Tibial nerve (tissue), 4 donors: ENCODE measurements at places on chromosomes 3 and 15. TPM values are rescaled to one million over a fixed set of nuclear protein-coding genes. Genes with fewer than 3 reads are reported as not detected.

DNA sequence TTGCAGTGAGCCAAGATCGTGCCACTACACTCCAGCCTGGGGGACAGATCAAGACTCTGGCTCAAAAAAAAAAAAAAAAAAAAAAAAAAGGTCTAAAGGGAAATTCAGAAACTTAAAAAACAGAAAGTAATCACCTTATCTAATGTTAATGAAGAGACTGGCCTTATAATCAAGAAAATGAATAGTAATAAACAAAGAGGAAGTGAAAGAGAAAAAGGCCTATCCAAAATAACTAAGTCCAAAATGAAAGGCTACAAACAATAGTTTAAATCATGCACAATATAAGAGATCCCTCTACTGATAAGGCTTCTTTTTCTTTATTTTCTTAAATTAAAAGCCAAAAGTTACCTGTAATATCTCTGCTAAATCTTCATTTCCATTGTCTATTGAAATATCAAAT, 37.1 kb upstream of the HDC start:
- H3K4me1 ChIP-seq, result no peaks in the 10 kb centered on the region
- no peaks in the 10 kb centered on the region for H3K36me3 ChIP-seq
- no peaks in the 10 kb centered on the region for H3K27me3 ChIP-seq
- H3K27ac ChIP-seq, result no peak overlapping the region
- no peak for DNase-seq

DNA sequence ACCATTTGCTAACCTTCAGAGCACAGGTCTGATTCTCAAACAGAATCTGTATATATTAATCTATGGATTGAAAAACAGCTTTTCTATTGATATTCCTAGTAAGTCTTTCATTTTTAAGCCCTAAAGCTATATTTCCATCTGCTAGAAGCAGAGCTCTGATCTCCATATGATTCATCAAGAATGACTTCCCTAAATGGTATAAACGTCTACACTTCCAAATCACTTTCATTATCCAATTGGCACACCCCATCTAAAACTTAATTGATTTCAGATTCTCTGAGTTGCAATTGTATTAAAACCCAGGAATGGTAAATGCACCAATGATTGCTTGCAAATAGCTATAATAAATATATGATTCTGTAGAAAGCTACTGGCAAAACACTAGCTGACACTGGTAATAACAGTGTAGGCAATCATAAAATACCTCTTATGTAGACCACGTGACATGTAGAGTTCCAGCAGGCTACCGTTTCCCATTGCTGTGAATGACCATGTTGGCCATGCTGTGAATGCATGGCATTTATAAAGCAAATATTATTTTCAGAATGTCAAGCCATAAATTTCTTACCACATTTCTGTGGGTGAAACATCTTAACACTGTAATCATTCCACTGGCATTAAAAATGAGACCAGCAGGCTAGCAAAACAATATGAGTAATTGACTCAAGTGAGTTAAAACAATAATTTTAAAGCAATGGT, 226.0 kb downstream of the ZMAT3 start:
- H3K4me1 ChIP-seq, result no peaks in the 10 kb centered on the region
- H3K4me3 ChIP-seq, result no peak overlapping the region
- H3K27ac ChIP-seq, result no peak overlapping the region

DNA sequence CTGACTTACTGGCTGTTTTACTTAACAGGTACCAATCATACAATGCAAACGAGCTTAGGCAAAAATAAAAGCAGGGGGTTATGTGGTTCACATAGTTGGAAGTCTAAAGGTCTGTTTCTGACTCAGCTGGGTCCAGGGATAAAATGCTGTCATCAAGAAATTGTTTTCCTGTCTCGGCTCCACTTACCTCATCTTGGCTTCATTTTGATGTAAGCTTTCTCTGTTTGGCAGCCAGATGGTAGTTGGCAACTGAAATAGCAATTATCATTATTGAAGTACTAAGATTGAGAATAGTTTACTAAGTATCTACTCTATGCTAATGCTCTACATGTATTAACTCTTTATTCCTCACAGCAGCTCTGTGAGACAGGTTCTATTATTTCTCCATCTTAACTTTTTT, 36.8 kb upstream of the CNTN3 start:
- DNase-seq, result no peak
- H3K36me3 ChIP-seq, result no peaks in the 10 kb centered on the region
- H3K27me3 ChIP-seq, result no peaks in the 10 kb centered on the region

DNA sequence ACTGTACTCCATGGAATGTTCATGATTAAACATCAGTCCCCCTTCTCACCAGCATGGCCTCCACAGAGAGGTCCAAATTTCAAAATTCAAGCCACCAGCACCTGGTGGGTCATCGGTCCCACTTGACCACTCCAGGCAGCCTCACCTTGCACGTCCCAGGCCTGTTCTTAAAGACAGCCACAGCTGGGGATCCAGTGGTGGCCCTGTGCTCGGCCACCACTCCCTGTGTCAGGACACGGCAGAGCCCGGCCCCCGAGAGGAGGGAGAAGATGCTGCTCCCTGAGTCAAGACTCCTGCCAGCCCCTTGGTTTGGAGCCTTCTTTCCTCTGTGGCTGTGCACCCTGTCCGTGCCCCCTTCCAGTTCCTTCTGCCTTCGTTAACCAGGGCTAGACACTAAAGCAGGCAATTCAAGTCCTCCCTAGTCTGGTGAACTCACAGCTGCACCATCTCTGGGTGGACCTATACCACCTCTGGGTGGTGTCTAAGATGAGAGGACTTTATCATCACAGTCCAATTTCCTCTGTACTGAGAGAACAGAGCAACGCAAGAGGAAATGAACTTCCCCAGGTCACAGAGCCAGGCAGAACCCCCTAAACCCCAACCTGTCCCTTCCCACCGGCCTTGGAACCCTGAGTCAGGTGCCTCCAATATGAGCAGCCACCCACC, 97.1 kb downstream of the MEGF11 start:
- no peaks in the 10 kb centered on the region for H3K36me3 ChIP-seq
- H3K4me1 ChIP-seq, result no peaks in the 10 kb centered on the region
- H3K27ac ChIP-seq, result no peak overlapping the region
- H3K27me3 ChIP-seq, result no peaks in the 10 kb centered on the region
- no peak for DNase-seq

HTR3E gene
- total RNA-seq, result not detected

DNA sequence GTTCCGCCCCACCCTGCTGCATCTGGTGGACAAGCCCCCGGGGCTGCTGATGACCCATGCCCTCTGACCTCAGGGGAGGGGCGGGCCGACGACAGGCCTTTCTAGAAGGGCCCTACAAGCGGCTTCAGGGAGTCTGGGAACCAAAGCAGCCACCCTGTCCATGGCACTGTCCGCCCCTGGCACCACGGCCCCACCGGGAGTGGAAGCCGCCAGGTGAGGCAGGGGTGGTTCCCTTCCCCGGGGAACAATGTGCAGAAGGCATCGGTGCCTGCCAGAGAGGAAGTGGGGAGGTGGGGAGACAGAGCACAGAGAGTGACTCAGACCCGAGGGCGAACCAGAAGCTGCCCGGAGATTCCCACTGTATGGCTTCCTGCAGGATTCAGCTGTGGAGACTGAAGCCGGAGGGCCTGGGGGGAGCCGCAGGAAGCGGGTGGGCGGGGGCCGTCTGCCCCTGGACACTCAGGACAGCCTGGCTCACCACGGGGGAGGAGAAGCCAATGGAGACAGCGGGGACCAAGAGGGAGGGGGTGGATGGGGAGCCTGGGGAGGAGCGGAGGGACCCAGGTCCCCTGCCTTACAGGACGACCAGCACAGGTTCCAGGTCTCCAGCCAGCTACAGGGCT, 134.0 kb downstream of the TPRA1 start:
- H3K36me3 ChIP-seq, result no peaks in the 10 kb centered on the region
- no peak overlapping the region for H3K27ac ChIP-seq
- H3K4me1 ChIP-seq, result no peaks in the 10 kb centered on the region

- no peak overlapping the region for H3K27ac ChIP-seq
- no peaks in the 10 kb centered on the region for H3K27me3 ChIP-seq
- no peak overlapping the region for H3K4me3 ChIP-seq
- no peaks in the 10 kb centered on the region for H3K36me3 ChIP-seq
- H3K4me1 ChIP-seq, result peaks cover 15% of the 10 kb centered on the region
These were observed 8.0 kb downstream of the KLHL25 start for GRCh38 chr15:85786781-85787114.

FAM174B gene
- 16.5 TPM for total RNA-seq

RBPMS2 gene
- 2.0 TPM for total RNA-seq

CA12 gene
- total RNA-seq, result 1.8 TPM

TGM5 gene
- not detected for total RNA-seq

GRCh38 chr3:49813497-49814174, at the start of gene UBA7:
TSS of gene UBA7 (minus strand) at chr3:49813953. CDS start at chr3:49813787, 166 bp downstream.
- no peaks in the 10 kb centered on the region for H3K36me3 ChIP-seq
- peak within 1 kb of the TSS; percentile 80 for H3K27ac ChIP-seq
- peak; percentile 18 for DNase-seq
- no peaks in the 10 kb centered on the region for H3K27me3 ChIP-seq
- H3K4me3 ChIP-seq, result peak within 1 kb of the TSS; percentile 33

DNA sequence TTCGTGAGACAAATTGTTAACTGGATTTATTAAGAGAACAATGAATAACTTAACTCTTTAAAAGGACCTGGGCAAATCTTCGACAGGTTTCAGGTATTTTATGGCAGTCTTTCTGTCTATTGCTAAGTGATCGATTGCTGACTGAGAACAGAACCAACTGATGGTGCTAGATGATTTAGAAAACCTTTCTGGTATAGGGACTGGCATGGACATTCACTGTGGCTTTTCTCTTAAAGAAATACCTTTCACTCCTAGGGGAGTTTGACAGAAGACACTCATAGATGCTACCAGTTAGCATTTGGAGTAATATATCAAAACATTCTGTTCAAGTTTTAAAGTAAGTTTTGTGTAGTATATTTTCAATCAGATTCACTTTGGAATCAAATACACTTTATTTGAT, 654 bp downstream of the PPARG start:
- no peaks in the 10 kb centered on the region for H3K4me1 ChIP-seq
- no peaks in the 10 kb centered on the region for H3K27me3 ChIP-seq
- H3K4me3 ChIP-seq, result peak overlapping the region; percentile 56
- DNase-seq, result no peak
- no peaks in the 10 kb centered on the region for H3K36me3 ChIP-seq
- H3K27ac ChIP-seq, result no peak overlapping the region

GRCh38 chr15:100112061-100112420, 229.7 kb downstream of the ADAMTS17 start:
- H3K36me3 ChIP-seq, result no peaks in the 10 kb centered on the region
- DNase-seq, result no peak
- peak overlapping the region; percentile 94 for H3K27ac ChIP-seq
- no peaks in the 10 kb centered on the region for H3K4me1 ChIP-seq

- no peak overlapping the region for H3K4me3 ChIP-seq
- no peak overlapping the region for H3K27ac ChIP-seq
- DNase-seq, result no peak
- no peaks in the 10 kb centered on the region for H3K36me3 ChIP-seq
These were observed 38.5 kb downstream of the MYO5C start for GRCh38 chr15:52256930-52257733.

DNA sequence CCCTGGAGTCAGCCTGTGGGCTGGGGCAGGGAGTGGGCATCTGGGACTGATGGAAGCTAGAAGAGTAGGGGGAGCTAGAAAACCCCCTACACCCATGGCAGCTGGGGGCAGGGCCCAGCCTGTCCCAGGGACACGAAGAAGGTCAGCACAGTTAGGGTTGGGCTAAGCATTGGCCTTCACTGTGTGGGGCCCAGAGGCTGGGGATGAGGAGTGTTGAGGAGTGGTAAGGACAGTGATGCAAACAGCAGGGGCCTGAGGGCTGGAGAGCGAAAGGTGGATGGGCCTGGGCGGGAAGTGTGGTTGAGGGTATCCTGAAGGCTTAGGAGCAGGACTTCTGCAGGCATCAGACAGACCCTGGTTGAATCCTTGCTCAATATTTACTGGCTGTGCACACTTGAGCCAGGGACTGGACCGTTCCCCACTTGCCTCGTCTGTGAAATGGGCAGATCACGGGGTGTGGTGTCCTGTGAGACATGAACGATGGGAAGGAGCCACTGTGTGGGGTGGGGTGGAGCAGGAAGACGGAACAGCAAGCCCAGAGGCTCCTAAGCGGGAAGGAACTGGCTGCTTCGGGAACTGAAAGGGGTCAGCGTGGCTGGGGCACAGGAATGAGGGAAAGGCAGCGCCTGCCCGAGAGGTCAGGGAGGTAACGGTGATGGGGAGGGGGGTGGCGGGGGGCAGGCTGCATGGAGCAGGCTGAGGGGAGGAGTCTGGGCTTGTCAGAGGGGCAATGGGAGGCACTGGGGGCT, 7.3 kb downstream of the PRKCD start:
- H3K36me3 ChIP-seq, result no peaks in the 10 kb centered on the region
- H3K4me1 ChIP-seq, result peaks cover 81% of the 10 kb centered on the region
- peak overlapping the region; percentile 80 for H3K27ac ChIP-seq
- no peak overlapping the region for H3K4me3 ChIP-seq

GRCh38 chr15:43799945-43800285, at the start of gene SERINC4:
TSS of gene SERINC4 (minus strand) at chr15:43800220. CDS start at chr15:43799986, 234 bp downstream.
- peaks cover 17% of the 10 kb centered on the region for H3K36me3 ChIP-seq
- no peaks in the 10 kb centered on the region for H3K27me3 ChIP-seq
- no peak for DNase-seq
- peak within 1 kb of the TSS; percentile 83 for H3K27ac ChIP-seq

DUOX1 gene
- 1.5 TPM for total RNA-seq

- H3K27ac ChIP-seq, result peak overlapping the region; percentile 73
- peaks cover 56% of the 10 kb centered on the region for H3K4me1 ChIP-seq
- H3K27me3 ChIP-seq, result no peaks in the 10 kb centered on the region
- no peak overlapping the region for H3K4me3 ChIP-seq
- DNase-seq, result no peak
These were observed 36.5 kb downstream of the CORO2B start for GRCh38 chr15:68615301-68615700.

SERPINI1 gene
- 1.5 TPM for total RNA-seq

CLEC3B gene
- 326 TPM for total RNA-seq

DNA sequence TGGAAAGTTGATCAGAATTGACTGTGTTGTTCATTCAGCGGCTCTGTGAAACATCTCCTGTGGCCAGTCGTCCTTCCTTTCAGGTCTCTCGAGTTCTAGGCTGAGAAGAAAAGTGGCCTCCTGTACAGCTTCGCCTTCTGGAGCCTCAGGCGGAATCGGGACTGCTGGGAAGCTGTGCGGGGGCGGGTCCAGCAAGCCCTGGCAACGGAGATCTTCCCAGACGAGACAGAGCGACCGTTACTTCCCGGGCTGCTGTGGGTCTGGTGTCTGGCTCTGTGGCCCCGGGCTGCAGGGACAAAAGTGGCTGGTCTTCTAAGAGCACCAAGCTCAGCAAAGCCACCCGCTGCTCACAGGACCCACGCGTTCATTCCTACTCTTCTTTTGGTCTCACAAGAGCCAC, 88.6 kb upstream of the CACNA2D3 start:
- no peak for DNase-seq
- no peaks in the 10 kb centered on the region for H3K36me3 ChIP-seq
- no peak overlapping the region for H3K27ac ChIP-seq
- H3K27me3 ChIP-seq, result no peaks in the 10 kb centered on the region
- no peak overlapping the region for H3K4me3 ChIP-seq
- no peaks in the 10 kb centered on the region for H3K4me1 ChIP-seq

- no peaks in the 10 kb centered on the region for H3K36me3 ChIP-seq
- no peak overlapping the region for H3K4me3 ChIP-seq
- no peak overlapping the region for H3K27ac ChIP-seq
- H3K4me1 ChIP-seq, result no peaks in the 10 kb centered on the region
- H3K27me3 ChIP-seq, result no peaks in the 10 kb centered on the region
These were observed 330.3 kb upstream of the GOLIM4 start for GRCh38 chr3:168425936-168426595.

GRCh38 chr3:94172695-94173310, 109.9 kb downstream of the NSUN3 start:
- no peaks in the 10 kb centered on the region for H3K4me1 ChIP-seq
- no peaks in the 10 kb centered on the region for H3K36me3 ChIP-seq
- no peaks in the 10 kb centered on the region for H3K27me3 ChIP-seq
- DNase-seq, result no peak
